D341Med (cell line): ENCODE measurements at places on chromosomes 5 and 9.
A peak's percentile ranks its signal among the peaks of the same experiment; 100 is the strongest.

DNA sequence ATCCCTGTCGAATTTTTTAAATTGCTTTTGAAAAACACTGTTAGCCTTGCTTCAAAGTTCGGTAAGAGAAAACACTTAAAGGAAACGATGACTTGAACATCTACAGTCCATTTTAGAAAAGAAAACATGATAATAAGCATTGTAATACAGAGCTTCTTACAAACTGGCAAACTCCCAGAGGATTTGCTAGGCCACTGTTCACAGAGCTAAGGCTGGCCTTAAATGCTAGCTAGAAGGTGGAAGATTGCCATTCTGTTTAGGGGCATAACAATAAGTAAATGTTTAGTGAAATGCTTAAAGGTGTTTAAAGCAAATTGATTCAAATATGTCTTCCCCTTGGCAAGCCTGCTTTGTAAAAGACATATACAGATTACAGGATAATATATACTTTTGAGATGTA, 169.6 kb downstream of the TLE4 start:
- DNase-seq: no peak

DNA sequence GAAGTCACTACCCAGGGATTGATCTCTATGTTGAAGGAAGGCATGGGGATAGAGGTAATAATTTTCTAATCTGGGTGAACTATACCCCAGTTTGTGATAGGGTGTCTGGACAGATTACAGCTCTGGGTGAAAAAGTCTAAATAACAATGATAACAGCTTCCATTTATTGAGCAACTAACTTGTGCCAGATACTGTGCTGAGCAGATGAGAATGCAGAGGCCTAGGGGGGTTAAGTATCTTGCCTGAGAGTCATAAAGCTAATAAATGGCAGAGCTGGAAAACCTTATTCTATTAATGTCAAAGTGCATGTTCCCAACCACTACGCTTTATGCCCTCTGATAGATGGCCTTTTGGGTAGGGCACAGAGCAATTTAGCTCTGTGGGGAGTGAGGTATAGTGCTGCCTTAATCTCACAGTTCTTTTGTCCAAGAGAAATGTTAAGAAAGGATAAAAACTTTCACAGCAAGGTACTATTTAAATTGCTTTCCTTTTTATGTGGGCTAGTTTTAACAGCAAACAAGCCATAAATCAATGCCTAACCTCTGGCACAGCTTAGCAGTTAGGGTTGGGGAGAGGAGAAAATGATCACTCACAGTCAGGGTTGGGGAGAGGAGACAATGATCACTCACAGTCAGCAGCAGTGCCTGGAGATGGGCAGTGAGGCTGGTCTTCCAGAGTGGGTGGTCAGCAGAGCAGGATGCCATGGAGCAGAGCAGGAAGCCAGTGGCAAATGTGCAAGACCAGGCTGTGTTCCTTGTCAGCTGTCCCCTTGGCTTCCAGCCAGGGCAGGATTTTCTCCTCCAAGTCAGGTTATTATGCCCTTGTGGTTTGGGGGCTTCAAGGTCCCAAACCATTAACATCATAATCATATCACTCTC, 187.0 kb downstream of the CARTPT start:
- peak; percentile 45 for DNase-seq

GRCh38 chr5:14155075-14155474, 11.9 kb downstream of the TRIO start:
- no peak for DNase-seq

DNA sequence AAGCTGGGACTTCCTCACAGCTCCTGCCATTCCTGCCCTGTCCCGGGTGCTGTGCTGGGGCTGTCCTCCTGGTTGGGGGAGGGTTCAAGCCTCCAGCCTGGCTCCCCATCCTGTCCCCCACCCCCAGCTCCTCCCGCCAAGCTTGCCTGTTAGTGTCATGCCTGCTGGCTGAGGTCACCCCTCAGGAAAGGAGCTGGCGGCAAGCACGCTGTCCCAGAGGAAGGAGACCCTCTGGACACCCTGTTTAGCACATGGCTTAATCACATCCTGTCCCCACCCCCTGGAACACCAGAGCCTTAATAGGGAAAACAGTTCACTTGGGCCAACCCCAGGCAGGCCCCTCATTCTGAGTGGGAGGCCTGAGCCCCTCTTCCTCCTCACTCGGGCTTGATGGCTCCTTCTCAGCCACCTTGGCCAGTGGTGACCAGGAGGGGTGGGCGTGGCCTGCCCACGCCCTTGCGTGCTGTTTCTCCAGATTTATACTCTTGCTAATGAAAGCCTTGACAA, 9.2 kb upstream of the PHYHD1 start:
- DNase-seq: no peak

DNA sequence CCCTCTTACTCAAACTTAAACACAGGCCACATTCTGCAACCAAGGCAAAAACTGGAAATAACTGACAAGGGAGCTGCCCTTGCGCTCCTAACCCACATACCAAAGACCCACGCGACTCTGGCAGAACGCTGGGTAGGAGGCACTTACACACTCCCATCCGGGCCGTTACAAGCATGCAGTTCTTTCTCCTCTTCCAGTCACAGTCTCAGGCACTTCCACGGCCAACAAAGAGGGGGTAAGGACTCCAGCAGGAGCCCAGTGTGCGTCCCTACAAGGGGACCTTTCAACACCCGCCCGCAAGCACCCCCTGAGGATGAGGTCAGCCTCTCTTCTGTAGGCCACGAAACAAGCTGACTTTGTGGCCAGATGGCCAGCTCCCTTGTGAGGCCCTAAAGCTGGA, 57.4 kb downstream of the SERINC5 start:
- DNase-seq: no peak

- no peak for DNase-seq
Observed at GRCh38 chr5:116289276-116289675, 204.5 kb downstream of the COMMD10 start.

- DNase-seq: no peak
Observed at GRCh38 chr9:115146581-115147021, 28.6 kb upstream of the TNC start.

DNA sequence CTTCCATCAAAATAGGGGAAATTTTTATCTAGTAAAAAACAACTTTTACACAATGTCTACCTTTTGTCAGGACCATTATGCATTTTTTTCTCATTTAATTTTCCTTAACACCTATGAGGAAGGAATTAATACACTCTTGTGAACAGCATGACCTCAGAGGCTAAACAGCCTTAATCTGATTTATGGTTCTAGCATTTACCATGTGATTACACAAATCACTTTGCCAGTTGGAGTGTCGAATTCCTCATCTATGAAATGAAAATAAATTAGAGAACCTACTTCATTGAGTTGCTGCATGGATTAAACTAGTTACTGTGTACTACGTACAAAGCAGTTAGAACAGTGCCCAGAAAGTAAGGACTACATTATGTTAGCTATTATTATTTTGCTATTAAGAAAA, 187.7 kb upstream of the MPDZ start:
- DNase-seq: peak; percentile 41

DNA sequence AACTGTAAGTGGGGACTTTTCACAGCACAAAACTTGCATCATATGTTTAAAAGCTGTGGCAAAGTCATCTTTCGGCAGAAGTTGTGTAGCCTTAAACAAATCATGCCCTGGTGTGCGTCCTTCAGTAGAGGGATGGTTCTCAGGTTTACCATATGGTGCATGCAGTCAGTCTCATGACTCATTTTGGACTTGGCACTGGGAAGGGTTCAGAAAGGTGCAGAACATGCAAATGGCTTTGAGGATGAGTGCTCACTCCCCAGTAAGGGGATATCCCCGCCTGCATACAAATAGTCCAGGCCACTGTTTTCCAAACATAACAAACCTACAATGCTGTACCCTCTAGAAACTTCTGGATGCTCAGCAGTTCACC, 260.3 kb downstream of the NDUFS4 start:
- DNase-seq: no peak

GRCh38 chr5:102853680-102854079, 98.6 kb downstream of the PAM start:
- DNase-seq: no peak

- DNase-seq: no peak
Observed at GRCh38 chr5:22521521-22521920, 331.6 kb downstream of the CDH12 start.

DNA sequence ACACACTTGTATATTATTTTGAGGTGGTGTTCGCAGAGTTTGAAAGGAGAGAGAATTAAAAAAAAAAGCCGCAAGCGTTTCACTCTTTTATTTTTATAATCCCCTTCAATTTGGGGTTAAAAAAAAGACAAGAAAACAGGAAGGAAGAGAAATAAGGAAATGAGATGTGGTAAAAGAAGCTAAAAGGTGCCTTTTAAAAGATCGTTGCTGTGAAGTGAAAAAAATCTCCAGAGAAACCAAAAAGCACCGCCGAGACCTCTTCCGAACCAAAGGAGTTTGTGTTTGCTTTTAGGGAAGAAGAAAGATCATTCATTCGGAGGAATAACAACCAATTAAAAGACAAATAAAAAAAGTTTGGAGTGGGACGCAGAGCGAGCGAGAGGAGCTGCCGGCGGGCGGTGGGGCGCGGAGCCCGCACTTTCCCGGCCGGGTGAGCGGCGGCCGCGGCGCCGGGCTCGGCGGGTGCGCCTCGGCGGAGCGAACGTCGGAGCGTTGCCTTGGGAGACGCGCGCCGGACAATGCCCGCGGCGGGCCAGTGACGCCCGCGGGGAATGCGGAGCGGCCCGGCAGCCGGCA, 355 bp downstream of the TLE4 start:
- DNase-seq: no peak

DNA sequence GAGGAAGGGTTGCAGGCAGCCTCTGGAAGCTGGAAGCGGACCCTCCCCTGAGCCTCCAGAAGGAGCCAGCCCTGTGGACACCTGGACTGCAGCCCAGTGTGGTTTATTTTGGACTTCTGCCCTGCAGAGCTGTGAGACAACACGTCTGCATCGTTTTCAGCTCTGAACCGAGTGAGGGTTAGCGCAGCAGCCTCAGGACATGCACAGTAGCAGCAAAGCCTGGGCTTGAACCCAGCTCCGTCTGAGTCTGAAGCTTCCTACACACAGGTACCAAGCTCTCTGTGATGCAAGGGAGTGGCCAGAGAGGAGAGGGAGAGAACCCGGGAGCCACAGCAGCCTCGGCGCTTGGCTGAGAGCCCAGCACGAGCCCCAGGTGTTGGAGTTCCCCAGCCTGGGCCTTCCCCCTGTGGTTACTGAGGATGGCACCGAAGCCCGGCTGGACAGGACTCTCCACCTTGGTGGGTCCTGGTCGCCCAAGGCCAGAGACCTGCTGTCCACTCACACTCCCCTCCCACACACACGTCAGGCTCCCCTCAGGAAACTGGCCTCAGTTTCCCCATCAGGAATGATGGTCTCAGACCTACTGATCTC, 128.2 kb downstream of the OLFM1 start:
- no peak for DNase-seq

- no peak for DNase-seq
Observed at GRCh38 chr9:37954581-37954981, 50.7 kb upstream of the SLC25A51 start.

GRCh38 chr9:74503666-74504065, 6.5 kb downstream of the RORB start:
- no peak for DNase-seq

DNA sequence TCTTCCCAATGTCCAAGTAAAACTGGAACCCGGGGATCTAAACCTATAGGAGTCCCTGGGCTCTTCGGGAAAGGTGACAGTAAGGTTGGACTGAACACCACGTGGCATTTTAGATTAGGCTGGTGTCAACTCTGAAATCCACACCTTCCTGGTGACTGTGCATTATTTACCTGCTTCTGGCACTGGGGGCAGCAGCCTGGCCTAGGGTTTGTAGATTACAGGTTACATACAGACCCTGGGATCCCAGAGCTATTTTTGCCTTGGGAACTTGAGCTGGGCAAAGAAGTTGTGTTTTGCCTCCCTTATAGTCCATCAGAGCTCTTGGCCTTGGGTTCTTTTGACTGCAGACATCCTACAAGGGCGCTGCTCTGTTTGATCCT, 173.2 kb downstream of the DAB2IP start:
- no peak for DNase-seq

GRCh38 chr9:132673355-132673754, 3.1 kb downstream of the GTF3C4 start:
- DNase-seq: peak; percentile 69

DNA sequence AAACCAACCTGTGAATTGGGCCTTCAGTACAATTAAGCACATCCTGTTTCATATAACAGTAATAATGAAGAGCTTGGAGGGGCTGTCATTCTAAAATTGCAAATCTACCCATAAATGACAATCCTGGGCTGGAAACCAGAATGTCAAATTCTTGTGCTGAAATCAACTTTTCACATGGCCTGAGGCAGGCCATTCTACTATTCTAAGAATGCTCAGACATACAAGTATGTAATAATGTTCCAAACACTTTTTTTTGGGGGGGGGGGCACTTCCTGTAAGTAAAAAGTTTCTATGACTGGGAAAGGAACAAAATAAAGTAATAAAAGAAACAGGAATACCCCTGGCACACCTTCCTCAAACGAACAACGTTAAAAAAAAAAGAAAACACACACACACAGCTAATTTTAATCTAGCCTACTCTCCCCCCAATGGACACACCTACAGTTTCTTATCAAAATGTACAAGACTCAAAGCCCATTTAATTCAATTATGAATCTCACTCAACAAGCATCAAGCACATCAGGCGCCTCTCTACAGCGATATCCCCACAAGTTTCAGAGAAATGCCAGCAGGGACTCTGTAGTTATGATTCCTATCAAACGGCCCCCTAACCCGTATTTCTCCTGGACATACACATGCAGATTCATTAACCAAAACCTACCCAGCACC, 1.4 kb downstream of the ETF1 start:
- no peak for DNase-seq

DNA sequence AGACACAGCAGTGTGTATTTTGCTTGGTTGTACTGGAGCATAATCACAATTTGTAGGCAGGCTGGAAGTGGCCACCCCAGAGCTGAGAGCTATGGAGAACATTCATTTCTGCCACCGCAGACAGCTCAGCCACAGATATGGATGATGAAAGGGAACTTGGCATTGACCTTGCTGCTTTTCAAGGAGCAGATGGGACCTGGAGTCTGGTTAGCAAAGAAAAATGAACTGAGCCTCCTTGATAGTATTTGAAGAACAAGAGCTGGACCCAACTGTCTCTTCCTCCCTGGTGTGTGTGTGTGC, 395.2 kb upstream of the ZNF462 start:
- DNase-seq: no peak

DNA sequence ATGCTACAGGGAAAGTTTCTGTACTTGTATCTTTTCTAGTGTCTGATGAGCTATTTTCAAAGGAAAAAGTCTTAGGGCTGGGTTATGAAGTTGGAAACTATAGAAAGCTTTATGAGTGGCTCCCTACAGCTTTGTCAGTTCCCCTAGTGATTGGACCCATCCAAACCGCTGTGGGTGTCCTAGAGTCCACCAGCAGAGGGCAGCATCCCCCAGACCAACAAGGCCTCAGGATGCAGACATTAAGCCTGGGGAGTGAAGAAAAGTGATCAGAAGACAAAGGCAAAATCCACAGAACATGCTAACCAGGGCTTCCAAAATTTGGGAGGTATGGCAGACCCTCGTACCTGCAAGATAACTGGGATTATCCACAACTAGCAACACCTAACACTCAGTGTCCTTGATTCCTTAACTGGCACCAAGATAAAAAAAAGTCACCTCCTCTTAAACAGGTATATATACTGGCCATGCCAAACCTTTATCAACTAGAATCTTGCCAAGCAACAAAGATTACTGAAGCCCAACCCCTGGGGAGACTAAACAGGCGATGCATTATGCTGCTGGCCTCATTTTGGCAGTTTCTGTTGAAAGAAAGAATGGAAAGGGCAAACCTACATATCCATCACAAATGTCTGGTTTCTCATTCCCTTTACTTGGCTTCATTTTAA, 110.4 kb upstream of the NR5A1 start:
- DNase-seq: peak; percentile 81
